ENCODE measurements at places on chromosomes 2 and 18.

GRCh38 chr2:169509298-169509885, at the start of gene KLHL41:
Gene KLHL41 (plus strand): TSS chr2:169509702. CDS start chr2:169509779, 77 bp downstream.
- DNase-seq: no peak

DNA sequence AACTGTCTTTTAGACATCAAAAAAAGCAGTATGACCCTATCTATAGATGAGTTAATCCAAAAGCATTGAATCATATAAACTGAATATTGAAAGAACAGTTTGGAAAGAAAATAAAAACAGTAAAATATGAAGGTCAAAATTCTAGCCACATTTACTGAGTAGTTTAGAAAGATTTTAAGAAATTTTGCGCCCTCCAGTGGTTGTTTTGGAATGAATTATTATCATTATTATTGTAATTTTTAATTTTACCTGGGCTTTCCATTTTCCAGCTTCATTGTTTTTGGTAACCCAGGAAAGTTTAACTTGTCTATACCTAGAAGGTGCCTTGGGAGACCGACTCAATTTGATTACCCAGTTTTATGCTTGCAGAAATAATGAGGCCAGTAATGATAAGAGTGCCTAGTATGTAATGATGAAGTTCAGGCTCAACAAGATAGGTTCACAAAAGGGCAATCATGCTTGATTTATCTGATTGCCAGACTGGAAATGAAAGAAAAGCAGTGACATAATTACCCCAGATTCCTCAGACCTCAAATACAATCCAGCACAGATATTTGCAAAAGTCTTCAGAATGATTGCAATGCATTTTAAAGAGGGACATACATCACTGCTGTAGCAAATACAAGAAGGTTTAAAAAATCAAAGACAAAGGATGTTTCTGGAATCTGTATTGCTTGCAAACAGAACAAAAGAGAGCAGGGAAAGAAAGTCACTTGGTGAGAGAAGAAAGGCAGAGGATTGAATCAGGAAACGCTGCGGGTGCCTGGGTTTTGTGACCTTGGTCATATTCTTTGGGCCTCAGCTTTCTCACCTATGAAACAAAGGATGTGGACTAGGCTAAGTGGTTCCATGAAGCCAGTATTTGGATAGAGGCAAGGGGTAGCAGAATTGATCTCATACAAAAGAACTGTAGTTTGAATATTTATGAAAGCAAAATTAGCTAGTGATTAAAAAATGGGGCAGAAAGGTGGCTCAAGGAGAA, 153.8 kb downstream of the MAP2 start:
- no peak for DNase-seq

DNA sequence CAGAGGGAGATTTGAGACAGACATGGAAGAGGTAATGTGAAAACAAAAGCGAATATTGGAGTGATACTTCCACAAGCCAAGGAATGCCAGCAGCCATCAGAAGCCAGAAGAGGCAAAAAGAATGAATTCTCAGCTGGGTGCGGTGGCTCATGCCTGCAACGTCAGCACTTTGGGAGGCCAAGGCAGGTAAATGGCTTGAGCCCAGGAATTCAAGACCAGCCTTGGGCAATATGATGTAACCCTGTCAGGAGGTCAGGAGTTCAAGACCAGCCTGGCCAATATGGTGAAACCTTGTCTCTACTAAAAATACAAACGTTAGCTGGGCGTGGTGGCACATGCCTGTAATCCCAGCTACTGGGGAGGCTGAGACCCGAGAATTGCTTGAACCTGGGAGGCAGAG, 54.8 kb downstream of the FAM161A start:
- no peak for DNase-seq

GRCh38 chr2:202609381-202610145, 25.2 kb upstream of the FAM117B start:
- DNase-seq: no peak

GRCh38 chr18:8871489-8871888, 166.1 kb downstream of the MTCL1 start:
- DNase-seq: no peak
